Stimulated activated CD8-positive, alpha-beta memory T cell treated with anti-CD3 and anti-CD28 coated beads, Interleukin-4, amount 100 ng/mL, for 48 hours (primary cell): ENCODE measurements at places on chromosomes 2 and 18.

- DNase-seq = no peak
Measured at GRCh38 chr2:160010361-160011145, 51.9 kb downstream of the PLA2R1 start.

- DNase-seq = no peak
Measured at GRCh38 chr2:180046776-180047175, 39.7 kb upstream of the CWC22 start.

- no peak for DNase-seq
Measured at GRCh38 chr2:160363961-160364360, 129.6 kb downstream of the RBMS1 start.

- DNase-seq = no peak
Measured at GRCh38 chr2:86695053-86695691, 24.9 kb upstream of the RMND5A start.

DNA sequence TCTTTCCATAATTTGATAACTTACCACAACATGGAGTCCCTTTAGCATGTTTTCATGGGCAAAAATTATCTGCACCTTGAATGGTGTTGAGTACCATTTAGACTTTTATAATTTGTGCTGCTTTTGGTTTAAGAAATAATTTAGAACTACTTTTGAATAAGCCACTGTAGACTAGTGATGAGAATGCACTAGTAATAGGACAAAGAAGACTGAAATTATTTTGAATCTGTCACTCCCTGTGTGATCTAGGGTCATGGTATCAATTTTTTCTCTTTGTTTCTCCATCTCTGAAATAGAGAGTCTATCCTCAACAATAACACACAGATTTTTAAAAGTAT, 37.7 kb downstream of the EFEMP1 start:
- no peak for DNase-seq

- DNase-seq = no peak
Measured at GRCh38 chr2:134674687-134675086, 44.1 kb downstream of the TMEM163 start.

DNA sequence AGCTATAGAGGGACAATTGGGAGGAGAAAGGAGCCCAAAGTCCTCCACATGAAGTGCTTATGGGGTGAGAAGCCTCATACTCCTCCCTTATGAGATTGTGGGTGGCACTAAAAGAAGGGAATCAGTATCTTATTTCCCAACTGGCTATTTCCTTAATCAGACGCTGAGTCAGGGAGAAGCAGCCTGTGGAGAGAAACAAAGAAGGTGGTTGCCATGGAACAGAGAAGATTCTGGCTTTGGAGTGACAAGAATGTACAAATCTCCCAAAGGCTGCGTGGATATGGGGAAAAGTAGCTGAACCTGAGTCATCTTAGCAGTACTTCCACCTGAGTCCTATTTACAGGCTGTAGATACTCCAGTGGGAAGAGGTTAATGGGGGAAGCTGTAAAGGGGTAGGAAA, 115.8 kb upstream of the CWC22 start:
- DNase-seq = no peak

DNA sequence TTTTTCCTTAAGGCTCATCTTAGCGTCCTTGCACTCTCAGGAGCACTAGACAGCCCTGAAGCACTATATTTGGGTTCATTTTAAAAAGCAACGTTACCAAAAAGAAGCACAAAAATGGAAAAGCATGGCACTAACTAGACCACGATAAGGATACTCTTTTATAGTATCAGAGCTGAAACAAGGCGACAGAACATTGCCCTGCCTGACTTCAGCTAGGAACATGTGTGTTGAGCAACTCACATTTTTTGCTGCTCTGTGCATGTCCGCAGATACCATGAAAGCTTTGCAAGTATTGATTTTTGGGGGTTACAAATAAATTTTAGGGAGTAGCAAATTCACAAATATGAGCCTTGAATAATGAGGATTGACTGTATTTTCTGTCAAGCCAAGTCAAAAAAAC, 332.0 kb downstream of the PTPRM start:
- no peak for DNase-seq

DNA sequence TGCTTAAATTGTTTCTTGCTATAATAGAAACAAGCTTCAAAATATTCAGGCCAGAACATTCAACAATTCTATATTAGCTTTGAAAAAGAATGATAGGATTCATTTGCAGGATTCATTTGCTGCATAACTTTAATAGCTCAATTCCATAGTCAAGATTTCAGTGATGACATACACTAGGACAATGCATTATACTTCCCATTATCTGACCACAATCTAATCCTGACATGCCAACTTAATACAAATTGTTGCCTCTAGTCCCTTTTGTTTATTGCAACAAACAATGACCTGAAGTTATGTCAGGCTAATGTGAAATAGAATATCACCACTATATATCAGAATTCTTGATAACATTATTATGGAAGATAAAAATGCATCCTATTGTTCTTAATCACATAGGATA, 169.4 kb downstream of the DNAH7 start:
- DNase-seq = no peak

- no peak for DNase-seq
Measured at GRCh38 chr18:63373161-63373560, 6.2 kb upstream of the KDSR start.

- DNase-seq = no peak
Measured at GRCh38 chr2:233323851-233324250, 16.2 kb downstream of the SAG start.

GRCh38 chr2:83584672-83585071, 874.4 kb downstream of the SUCLG1 start:
- DNase-seq = no peak

DNA sequence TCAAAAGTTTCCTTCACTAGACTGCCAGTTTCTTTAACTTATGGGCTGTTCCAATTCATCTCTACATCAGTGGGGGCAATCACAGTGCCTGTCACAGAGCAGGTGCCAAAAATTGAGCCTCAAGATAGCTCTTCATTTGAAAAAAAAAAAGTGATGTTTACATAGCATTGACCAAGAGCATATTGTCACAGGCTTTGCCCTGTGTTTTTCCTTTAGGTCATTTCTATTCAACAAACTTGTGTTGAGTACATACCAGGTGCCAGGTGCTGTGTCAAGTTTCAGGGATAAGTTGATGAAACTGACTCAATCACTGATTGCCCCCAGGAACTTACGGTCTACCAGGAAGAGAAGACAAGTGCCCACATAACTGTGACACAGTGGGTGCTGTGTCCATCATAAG, 22.2 kb upstream of the NT5C1B start:
- DNase-seq = no peak

- DNase-seq = no peak
Measured at GRCh38 chr2:229575569-229576315, 138.6 kb downstream of the DNER start.

DNA sequence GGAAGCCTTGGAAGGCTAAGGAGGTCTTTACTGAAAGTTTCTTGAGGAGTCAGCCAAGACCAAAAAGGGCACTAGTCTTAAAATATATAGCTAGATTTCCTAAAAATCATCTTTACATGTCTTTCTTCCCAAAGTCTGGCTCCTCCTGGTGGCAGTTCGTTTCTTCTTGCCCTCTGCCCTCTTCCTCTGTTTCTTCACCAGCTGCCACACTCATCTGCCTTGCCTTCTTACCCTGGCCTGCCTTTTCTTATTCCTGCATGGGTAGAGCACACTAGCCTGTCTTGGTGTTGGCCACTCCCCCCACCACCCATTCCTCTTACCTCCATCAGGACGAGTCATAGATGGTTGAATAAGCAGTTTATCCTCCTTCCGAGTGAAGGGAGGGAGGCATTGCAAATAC, 129.8 kb downstream of the RAPGEF4 start:
- DNase-seq = no peak

DNA sequence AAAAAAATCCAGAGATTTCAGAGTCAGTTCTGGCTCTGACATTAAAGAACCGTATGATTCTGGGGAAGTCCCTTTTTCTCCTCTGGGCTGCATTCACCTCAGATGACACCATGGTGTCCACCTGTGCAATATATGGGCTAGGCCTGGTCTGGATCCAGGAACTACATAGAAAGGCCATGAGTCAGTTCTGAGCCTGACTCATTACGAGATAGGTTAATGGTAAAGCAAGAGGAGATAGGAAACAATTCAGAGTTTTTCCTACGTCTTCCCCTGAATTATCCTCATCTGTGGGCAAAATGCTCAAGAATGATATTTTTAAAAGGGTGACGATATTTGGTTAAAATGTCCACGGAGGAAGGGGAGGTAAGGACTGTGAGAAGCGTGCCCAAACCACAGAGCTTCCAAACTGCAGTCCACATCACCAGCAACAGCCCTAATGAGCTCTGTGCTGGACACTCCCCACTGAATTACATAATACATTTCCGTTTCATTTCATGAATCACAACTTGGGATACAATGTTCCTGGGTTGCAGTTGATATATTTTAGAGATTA, 180.1 kb upstream of the OSR1 start:
- no peak for DNase-seq

DNA sequence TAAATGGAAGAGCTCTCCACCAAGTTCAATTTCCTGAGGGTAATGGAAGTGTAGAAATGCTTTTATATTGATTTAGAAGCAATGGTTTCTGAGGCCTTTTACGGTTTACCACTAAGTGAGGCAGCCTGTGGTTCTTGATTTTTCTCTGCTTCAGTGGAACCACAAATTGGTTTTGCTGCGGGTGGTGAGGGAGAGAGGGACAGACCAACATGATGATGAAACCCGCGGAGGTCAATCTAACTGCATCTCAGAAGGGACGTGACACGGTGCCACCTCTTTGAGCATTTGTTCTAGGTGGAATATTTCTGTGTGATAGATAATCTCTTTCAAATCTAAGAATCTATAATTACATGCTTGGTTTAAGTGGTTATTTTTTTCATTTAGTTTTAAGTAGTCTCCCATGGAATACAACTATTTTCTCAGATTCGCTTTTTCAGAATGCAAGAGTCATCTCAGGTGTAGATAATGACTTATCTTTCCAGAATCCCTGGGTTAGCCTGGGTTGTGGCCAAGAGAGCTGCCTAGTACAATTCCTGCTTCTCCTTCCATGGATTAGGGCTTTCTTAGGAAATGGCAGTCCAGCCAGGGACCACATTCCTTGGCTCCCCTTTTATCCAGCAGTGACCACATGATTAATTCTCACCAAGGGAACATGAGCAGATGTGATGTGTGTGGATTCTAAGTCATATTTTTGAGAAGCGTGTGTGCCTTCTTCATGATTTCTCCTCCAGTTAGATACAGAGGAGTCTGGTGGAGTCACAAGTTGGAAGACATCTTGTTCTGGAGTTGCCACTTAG, 52.5 kb downstream of the KCNE4 start:
- no peak for DNase-seq

DNA sequence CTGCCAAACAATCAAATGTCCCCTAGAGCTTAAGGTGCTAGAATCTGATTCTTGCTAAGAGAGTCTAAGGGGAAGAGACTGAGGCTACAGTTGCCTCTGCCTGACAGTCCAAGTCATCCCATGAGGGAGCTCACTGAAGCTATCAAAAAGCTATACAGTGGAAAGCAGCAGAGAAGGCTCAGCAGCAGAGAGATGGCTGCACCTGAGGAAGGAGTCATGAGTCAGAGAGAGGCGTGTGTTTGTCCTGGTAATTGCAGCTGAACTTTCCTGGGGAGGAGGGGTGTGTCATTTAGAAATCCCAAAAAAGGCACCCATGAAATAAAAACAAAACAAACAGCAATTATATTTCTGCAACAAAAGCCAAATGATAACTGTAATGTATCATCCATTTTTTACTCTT, 305.2 kb upstream of the UBE2E3 start:
- DNase-seq = no peak

DNA sequence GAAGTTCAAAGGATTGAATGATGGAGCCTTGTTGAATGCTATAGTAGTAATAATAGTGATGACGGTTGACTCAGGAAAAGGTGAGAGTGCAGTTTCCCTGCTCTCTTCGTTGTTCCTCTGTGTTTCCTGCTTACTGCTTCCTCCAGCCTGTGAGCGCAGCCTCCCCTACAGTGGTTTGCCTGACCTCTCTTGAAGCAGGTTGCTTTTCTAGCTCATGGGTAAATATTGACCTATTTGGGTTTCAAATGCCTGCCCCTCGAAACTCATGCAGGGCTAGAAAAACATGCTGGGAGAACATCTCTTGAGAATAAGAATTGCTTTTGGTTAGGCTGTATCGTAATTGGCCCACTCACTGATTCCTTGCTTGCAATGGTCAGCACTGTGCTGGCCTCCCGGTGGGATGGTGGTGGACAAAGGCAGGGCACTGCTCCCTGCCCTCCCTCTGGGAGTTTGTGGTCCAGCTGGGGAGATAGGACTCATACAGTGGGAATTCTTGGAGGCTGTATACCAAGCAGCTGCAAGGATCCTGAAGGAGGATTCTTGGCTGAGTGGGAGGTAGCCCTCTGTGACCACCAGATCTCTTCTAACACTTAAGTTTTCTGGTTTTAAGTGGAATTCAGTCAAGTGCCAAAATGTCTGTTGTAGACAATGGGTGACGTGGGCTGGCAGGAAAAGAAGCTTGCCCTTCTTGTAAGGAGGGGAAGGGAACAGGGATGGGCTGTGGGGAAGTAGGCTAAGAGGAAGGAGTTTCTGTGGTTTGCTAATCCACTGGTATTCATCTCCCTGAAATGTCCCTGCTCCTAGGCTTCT, 5.4 kb upstream of the RNF181 start:
- no peak for DNase-seq

DNA sequence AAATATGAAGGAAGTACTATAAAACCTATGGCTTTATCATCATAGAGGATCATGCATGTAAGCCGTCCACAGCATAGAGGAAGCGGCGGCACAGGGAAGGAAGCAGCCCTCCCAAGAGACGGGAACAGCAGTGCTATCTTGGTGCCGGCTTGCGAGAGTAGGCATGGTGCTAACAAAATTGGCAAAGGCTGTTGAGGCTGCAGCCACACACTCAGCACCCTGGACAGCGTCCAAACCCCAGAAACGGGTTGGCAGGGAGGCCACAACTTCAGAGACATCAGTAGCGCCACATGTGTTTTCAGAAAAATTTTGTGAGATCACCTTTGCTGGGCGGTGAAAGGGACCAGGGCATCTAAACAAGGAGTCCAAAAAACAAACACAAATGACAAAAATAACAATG, 37.7 kb downstream of the NETO1 start:
- DNase-seq = no peak

DNA sequence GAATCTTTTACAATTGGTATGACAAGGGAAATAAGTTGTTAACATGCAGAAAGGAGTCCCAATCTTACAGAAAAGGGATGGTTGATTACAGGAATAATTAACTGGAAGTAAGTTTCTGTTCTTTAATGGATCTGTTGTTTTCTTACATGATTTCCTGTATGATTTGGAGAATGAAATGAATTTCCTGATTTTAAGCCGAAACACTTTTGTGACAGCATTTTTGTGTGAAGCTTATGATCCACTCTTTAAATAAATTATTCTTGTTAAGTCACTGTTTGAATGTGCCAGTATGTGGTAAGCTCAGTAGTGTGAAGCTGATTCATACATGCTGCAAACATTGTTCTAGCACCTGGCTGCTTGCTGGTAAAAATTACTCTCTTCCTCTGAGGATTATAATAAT, 516.2 kb downstream of the DCDC2C start:
- no peak for DNase-seq

GRCh38 chr2:43222475-43223309, 3.7 kb downstream of the ZFP36L2 start:
- DNase-seq = no peak

GRCh38 chr18:42784632-42785031, 330.9 kb downstream of the RIT2 start:
- DNase-seq = no peak
